ENCODE measurements at places on chromosomes 5 and 9.

- DNase-seq, result no peak
Observed at GRCh38 chr9:11318946-11319345, 706.1 kb upstream of the PTPRD start.

- DNase-seq, result no peak
Observed at GRCh38 chr5:158450751-158451171, 591.8 kb upstream of the CLINT1 start.

GRCh38 chr5:204966-205670 is 12.8 kb downstream of the CCDC127 start:
- DNase-seq, result no peak

- DNase-seq, result no peak
Observed at GRCh38 chr9:65432722-65433323, 147.8 kb upstream of the FOXD4L5 start.

DNA sequence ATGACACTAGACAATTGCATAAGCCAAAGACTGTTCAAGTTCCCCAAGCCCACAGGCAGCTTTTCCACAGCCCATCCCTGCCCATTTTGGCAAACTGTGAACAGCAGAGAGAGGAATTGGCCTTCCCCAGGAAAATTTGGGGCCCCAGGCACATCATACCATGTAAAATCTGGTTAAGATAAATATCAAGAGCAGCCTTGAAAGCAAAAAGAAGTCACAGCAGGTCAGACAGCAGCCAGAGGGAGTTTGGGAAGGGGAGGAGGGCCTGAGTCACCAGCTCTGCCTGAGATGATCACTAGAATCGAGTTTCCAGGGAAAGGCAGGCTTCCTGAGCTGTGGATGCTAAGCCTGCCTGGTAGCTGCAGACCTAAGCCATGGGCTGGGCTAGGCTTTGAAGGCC is 179.2 kb downstream of the RFK start:
- DNase-seq, result peak; percentile 52

GRCh38 chr5:143717400-143717799 is 94.6 kb upstream of the HMHB1 start:
- DNase-seq, result peak; percentile 90

- no peak for DNase-seq
Observed at GRCh38 chr5:116091416-116091815, 6.6 kb downstream of the COMMD10 start.

DNA sequence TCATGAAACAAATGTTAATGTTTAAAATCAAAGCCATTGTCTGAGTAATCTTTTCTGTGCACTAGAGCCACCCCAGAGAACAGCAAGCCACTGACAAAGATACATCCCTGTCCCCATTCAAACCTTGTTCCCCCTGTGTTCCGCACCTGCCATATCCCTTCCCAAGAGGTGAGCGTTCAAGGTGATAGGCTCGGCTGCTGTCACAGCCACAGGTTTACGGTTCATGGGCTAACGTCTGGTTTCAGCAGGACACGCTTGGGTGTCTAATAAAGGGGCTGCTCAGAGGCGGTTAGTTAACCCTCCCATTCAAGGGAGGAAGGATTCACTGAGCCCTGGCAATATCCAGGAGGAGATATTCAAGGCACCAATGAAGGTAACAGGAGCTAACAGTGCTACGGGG is 24.5 kb upstream of the LAMC3 start:
- DNase-seq, result no peak

Measured in cardiac muscle cell (in vitro differentiated cells and primary cell).